ENCODE measurements at places on chromosomes 2 and 18. TPM values are rescaled to one million over a fixed set of nuclear protein-coding genes. Genes with fewer than 3 reads are reported as not detected.

DNA sequence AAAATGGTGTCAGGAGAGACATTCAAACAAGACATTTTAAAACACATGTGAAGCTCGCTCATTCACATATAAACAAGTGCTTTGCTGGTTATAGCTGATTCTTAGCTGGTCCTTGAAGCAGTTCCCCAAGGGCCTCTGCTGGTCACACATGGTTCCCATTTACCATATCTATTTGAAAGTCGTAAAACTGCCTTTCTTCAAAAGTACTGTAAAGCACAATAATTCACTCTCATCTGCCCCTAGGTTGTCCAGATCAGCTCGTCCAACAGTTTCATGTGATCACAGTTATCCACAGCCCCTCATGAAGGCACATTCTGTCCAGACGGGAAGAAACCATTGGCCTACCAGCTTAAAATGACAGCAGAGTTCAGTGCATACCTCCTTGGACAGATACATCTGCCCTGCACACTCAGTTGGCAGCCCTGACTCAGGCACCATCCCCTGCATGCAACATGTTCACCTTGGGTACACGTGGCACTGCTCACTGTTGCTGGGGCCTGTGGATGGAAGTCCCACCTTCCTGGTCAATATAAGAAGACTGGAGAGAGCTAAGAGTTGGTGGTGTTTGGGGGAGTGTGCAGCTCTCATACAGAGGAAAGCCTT, 108.0 kb upstream of the HAAO start:
- H3K27ac ChIP-seq = no peak overlapping the region
- no peak for DNase-seq
- H3K27me3 ChIP-seq = peaks cover 2% of the 10 kb centered on the region
- peaks cover 17% of the 10 kb centered on the region for H3K4me1 ChIP-seq
- no peaks in the 10 kb centered on the region for H3K36me3 ChIP-seq

DNA sequence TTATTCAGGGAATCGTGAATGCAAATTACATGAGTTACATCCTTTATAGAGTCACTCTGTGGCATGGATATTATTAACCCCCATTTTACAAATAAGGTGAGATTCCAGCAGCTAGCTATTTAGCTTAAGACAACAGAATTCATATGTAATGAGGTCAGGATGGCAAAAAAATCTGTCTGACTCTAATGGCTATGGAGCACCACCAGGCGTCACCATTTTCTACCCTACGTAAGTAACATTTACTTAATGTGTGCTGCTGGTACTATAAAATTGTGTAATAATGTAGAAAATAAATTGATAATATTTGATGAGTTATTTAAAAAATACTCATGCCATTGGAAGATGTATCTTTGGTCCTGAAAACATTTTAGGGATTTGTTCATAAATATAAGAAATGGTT, 2040.1 kb upstream of the LRRTM1 start:
- H3K36me3 ChIP-seq = no peaks in the 10 kb centered on the region
- no peaks in the 10 kb centered on the region for H3K27me3 ChIP-seq
- DNase-seq = no peak

DNA sequence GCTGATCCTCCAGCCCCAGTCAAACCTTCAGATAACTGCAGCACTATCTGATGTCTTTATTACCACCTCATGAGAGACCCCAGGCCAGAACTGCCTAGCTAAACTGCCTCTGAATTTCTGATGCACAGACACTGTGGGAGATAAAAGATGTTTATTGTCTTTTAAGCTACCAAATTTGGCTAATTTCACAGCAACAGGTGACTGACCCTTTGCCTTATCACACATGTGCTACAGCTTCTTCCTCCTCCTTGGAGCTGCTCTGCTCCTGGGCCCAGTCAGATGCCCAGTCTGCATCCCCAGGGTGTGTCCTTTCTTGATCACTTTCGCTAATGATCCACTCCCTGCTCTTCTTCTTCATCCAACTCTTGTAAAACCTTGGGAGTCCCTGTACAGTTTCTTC, 19.6 kb upstream of the ACOXL start:
- no peaks in the 10 kb centered on the region for H3K4me1 ChIP-seq
- DNase-seq = no peak
- no peaks in the 10 kb centered on the region for H3K36me3 ChIP-seq
- no peak overlapping the region for H3K27ac ChIP-seq

- no peak overlapping the region for H3K4me3 ChIP-seq
- peaks cover 98% of the 10 kb centered on the region for H3K4me1 ChIP-seq
- peak overlapping the region; percentile 91 for H3K27ac ChIP-seq
- H3K27me3 ChIP-seq = no peaks in the 10 kb centered on the region
- no peak for DNase-seq
Measured at GRCh38 chr2:98463988-98464771, 19.5 kb downstream of the INPP4A start.

GRCh38 chr2:127394492-127394891, 6.7 kb upstream of the MAP3K2 start:
- H3K4me3 ChIP-seq = no peak overlapping the region
- peaks cover 13% of the 10 kb centered on the region for H3K4me1 ChIP-seq
- no peak overlapping the region for H3K27ac ChIP-seq

GRCh38 chr2:70212298-70212932, 21.6 kb upstream of the C2orf42 start:
- no peak overlapping the region for H3K4me3 ChIP-seq
- no peak overlapping the region for H3K27ac ChIP-seq
- DNase-seq = no peak
- H3K36me3 ChIP-seq = peaks cover 49% of the 10 kb centered on the region
- no peaks in the 10 kb centered on the region for H3K27me3 ChIP-seq

DNA sequence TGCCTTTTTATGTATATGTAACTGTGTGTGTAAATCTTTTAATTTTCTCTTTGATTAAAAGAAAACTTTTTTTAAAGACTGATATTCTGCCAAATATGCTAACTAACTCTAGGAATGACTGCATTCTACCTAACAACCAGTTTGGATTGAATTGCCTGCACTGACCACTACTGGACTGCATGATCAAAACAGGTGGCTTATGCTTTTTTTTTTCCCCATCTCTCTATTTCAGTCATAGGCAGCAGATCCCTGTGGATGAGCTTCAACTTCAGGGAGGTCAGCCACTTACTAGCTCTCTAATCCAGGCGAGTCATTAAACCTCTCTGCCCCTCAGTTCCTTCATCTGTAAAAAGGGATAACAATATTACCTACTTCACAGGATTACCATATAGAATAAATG, 138.6 kb upstream of the SERTAD2 start:
- no peak overlapping the region for H3K27ac ChIP-seq
- H3K27me3 ChIP-seq = no peaks in the 10 kb centered on the region
- H3K4me3 ChIP-seq = no peak overlapping the region
- no peak for DNase-seq
- H3K4me1 ChIP-seq = peaks cover 8% of the 10 kb centered on the region

DNA sequence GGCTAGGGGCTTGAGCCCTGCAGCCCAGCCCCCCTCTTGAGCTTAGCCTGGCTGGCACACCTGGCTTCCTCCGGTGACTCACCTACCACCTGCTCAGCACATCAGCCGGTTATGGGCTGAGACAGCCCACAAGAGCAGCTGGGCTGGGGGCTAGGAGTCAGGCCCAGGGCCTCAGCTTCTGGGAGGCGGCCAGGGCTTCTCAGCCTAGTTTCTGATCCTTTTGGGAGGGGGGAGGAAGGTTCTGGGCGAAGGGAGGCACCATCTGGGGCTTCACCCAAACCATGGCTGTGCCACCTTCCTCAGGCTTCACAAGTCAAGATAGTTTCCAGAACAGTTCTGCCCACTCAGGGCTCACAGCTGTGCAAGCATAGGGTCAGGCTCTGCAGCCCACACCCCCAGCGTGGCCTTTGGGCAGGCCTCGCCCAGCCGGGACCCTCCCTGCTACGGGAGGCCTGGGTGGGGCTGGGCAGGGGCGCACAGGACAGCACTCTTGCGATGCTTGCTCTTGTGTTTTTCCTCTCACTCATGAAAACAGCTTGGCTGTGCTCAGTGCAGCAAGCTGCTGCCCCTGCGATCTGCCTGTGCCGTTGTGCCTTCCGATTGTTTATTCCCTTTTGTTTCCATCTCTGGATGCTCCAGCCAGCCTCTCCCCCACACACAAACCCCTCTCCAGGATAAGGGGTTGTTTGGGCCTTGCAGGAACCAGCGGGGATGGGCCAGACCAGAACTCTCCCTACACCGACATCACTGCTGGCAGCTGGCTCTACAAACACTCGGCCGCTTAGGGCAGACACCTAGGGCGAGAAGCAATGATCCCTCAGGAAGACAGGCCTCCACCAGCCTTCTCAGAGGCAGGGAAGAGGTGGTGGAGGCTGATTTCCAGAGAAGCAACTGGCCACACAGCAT, 26.1 kb upstream of the SEMA4C start:
- peaks cover 22% of the 10 kb centered on the region for H3K4me1 ChIP-seq
- H3K4me3 ChIP-seq = no peak overlapping the region
- H3K36me3 ChIP-seq = no peaks in the 10 kb centered on the region

DNA sequence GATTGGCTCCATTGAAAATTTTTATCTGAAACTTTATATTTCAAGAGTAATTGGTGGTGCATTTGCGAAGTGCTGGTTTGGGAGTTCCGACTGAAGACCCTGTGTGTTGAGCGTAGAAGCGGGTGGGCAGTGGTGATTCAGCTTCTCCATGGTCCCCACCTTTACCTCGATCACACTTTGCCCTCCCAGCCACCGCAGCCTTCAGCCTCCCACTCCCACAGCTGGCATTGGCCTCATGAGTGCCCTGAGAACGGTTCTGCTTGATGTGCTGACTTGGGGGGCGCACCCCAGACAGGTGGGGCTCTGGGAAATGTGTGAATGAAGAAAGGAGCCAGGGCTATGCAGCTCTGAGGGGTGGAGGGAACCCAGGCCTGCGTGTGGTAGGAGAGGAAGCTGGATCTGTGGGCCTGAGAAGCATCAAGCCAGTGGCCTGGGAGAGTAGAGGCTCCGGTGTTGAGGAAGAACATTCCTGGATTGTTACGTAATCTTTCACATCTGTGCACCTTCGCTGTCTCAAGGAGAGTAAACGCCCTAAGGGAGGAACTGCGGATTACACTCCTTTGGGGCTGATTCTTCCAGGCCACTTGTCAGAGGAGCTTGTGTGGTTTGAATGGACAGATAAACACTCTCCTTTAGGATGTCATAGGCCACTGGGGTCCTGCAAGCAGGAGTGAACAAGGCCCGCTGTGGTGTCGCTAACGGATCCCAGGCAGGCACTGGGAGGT, 83.8 kb downstream of the NPAS2 start:
- no peaks in the 10 kb centered on the region for H3K27me3 ChIP-seq
- no peaks in the 10 kb centered on the region for H3K36me3 ChIP-seq
- H3K27ac ChIP-seq = no peak overlapping the region
- DNase-seq = no peak

- no peaks in the 10 kb centered on the region for H3K36me3 ChIP-seq
- H3K27ac ChIP-seq = no peak overlapping the region
- DNase-seq = no peak
- no peaks in the 10 kb centered on the region for H3K27me3 ChIP-seq
Measured at GRCh38 chr2:61898810-61899209, 6.7 kb upstream of the COMMD1 start.

DNA sequence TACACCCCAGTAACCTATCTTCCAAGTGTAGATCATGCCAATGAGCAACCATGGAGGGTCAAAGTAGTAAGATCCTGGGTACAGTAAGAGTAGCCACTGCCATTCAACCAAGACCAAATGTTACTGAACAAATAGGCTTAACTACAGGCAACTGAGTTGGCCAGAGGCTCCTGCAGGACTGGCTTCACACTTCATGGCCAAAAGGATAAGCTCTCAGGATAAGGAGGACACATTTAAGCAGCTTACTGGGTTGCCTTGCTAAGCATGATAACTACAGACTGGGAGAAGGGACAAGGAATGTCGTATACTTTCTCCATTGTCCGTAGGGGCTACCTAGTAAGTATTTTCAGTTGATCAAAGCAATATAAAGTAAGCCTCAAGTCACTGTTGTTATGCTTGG, 174.7 kb downstream of the INO80D start:
- DNase-seq = no peak
- no peaks in the 10 kb centered on the region for H3K27me3 ChIP-seq
- no peak overlapping the region for H3K4me3 ChIP-seq
- H3K36me3 ChIP-seq = no peaks in the 10 kb centered on the region
- no peaks in the 10 kb centered on the region for H3K4me1 ChIP-seq

DNA sequence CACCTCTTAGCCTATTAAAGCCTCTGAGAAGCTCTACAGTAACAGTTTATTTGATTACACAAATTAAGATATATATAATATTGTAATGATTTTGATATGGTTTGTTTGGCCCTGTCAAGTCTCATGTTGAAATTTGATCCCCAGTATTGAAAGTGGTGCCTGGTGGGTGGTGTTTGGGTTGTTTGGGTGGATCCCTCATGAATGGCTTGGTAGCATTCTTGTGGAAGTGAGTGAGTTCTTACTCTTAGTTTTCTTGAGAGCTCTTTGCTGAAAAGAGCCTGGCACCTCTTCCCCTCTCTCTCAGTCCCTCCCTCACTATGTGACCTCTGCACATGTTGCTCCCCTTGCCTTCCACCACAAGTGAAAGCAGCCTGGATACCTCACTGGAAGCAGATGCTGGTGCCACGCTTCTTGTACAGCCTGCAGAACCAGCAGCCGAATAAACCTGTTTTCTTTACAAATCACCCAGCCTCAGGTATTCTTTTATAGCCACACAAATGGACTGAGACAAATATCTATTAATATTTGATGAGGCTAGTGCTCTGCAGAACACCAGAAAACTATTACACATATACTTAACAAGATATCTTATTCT, 52.8 kb downstream of the SLC4A10 start:
- H3K27ac ChIP-seq = no peak overlapping the region
- H3K4me3 ChIP-seq = no peak overlapping the region
- H3K36me3 ChIP-seq = no peaks in the 10 kb centered on the region
- H3K27me3 ChIP-seq = no peaks in the 10 kb centered on the region

- no peaks in the 10 kb centered on the region for H3K27me3 ChIP-seq
- DNase-seq = no peak
- H3K4me1 ChIP-seq = no peaks in the 10 kb centered on the region
Measured at GRCh38 chr2:234031207-234031606, 19.3 kb upstream of the SPP2 start.

- H3K4me1 ChIP-seq = no peaks in the 10 kb centered on the region
- no peak overlapping the region for H3K27ac ChIP-seq
- no peaks in the 10 kb centered on the region for H3K36me3 ChIP-seq
- H3K4me3 ChIP-seq = no peak overlapping the region
- no peaks in the 10 kb centered on the region for H3K27me3 ChIP-seq
- no peak for DNase-seq
Measured at GRCh38 chr18:74336656-74337055, 21.0 kb downstream of the C18orf63 start.

GRCh38 chr18:31246460-31246859, 71.5 kb upstream of the DSG1 start:
- H3K4me1 ChIP-seq = no peaks in the 10 kb centered on the region
- H3K4me3 ChIP-seq = no peak overlapping the region
- DNase-seq = no peak
- no peaks in the 10 kb centered on the region for H3K27me3 ChIP-seq
- no peak overlapping the region for H3K27ac ChIP-seq

The ATP8B1 gene
- 1.5 TPM for polyA plus RNA-seq

The TM4SF20 gene
- not detected for polyA plus RNA-seq

The TDRD15 gene
- polyA plus RNA-seq = 0.07 TPM

The CPS1 gene
- 0.74 TPM for polyA plus RNA-seq

The ANKRD29 gene
- 7.2 TPM for polyA plus RNA-seq

The SERPINB11 gene
- polyA plus RNA-seq = not detected
